ENCODE measurements at places on chromosomes 13 and 19.

- no peak for DNase-seq
Measured at GRCh38 chr19:57245959-57246358, 5.5 kb downstream of the ZNF805 start.

DNA sequence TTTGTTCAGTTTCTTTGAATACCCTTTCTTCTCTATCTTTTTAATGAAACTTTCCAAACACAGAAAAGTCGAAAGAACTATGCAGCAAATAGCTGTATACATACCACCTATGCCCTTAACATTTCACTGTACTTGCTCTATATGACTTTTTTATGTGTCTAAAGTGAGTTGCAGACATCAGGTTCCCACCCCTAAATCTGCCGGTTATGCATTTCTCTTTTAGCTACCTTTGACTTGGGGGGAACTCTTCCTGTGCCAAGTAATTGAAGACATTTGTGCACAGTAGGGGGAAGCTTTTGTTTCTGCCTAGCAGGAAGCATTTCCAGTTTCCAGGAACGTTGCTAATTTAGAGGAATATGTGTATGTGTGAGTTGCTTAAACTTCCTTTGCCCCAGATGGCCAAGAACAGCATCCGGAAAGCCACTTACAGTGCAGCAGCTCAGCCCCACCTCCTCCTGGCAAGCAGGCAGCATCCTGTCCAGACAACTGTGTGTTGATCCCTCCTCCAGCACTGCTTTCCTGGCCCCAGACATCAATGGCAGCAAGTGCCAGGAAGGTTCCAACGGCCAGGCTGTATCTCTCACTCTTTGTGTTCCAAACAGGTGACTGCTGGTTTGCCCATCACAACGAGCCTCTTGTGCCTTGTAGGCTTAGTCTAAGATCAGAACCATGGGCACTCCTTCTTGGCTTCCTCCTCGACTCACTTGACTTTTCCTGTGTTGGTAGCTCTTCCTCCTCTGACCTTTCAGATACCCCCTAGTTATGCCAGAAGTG, 14.7 kb upstream of the GRAMD1A start:
- DNase-seq: no peak

- DNase-seq: no peak
Measured at GRCh38 chr13:20348018-20348417, 115.9 kb upstream of the GJB6 start.

DNA sequence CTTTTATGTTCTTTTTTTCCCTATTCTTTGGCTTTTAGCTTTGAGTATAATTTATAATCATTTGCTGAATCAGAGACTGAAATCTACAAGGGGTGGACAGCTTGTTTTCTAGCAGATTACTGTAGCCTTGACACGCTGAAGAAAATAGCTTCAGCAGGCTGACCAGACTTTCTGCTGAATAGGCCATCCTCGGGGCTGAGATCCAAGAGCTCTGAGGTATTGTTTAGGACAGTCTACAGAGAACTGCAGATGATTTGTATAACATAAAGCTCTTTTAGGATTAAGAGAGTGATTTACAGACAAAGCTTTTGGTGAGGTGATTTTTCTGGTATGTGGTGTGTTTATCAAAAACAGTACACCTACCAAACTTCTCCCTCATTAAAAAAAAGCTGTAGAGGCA, 16.8 kb downstream of the POLR1D start:
- no peak for DNase-seq

DNA sequence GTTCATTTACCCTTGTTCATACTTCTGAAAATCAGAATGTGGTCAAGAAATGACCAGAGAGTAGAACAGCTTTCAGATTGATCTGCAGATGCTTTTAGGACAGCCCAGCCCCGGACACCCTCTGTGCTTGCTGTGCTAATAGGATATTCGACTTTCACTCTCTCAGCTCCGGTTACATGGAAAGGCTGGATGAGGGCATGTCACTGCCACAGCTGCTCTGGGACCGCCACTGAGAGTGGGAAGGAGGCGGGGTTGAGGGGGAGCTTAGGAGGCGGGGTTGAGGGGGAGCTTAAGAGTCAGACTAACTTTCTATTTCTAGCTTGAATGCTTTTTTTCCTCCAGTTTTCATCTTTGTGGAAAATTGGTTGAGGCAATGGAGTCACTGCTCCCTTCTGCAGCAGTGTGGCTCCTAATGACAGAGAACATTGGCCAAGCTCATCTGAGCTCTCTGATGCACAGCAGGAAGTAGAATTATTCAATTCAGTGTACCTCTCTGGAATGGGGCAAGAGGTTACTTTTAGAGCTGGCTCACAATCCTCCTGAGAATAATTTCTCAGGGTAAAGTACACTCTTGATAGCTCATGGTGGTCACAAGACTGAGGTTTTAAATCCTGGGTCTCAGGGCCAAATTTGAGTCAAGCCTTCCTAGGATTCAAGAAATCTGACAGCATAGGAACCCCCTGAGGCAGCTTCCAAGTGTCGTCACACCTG, 74.6 kb upstream of the NPAS1 start:
- DNase-seq: no peak

GRCh38 chr13:97030705-97031452, 36.6 kb upstream of the OXGR1 start:
- no peak for DNase-seq

DNA sequence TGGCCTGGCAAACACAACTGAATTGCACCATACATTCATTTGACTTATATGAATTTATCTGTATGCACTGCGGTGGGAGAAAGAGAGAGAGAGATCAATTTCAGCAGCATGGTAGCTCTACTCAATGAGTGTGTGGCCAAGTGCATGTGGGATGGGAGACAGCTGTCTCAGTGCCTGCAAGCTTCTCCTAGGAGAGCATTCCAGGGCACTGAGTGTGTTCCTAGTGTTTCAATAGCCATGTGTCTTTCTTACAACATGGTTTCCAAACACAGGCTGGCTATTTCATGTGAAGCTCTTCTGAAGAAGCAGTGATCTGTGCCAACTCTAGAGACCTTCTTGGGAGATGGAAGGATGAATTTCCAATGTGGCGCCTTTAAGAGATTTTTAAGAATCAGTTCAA, 43.5 kb downstream of the NEK5 start:
- DNase-seq: no peak

GRCh38 chr19:56091066-56091490, 30.0 kb downstream of the ZNF787 start:
- no peak for DNase-seq

GRCh38 chr19:43675906-43676305, 5.9 kb upstream of the PLAUR start:
- no peak for DNase-seq

- no peak for DNase-seq
Measured at GRCh38 chr13:92681239-92681638, 545.4 kb upstream of the GPC6 start.

- DNase-seq: no peak
Measured at GRCh38 chr19:6020166-6020882, 42.4 kb upstream of the RANBP3 start.

DNA sequence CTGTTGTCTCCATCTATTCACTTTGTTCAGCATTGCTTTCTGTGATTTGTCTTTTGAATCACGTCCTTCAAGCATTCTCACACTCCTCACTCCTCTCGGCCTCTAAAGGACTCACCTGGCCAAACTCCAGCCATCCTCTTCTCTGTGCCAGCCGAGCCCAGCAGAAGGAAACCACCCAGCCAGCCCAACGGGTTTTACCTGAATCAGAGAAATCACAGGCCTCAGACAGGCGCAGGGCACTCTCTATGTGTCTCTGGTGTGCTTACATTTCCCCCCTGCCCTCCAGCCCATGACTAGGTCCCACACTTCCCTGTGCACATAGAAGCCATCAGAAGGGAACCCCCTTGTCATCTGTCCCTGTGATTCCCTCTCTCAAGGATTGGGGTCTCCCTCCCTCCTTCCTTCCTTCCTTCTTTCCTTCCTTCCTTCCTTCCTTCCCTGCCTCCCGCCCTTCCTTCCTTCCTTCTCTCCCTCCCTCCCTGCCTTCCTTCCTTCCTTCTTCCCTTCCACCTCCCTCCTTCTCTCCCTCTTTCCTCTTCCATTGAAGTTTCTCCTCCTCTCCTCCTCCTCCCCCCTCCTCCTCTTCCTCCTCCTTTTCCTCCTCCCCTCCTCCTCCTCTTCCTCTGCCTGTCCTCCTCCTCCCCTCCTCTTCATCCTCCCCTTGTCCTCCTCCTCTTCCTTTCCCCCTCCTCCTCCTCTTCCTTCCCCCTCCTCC, 8.8 kb upstream of the ZNF541 start:
- DNase-seq: no peak

DNA sequence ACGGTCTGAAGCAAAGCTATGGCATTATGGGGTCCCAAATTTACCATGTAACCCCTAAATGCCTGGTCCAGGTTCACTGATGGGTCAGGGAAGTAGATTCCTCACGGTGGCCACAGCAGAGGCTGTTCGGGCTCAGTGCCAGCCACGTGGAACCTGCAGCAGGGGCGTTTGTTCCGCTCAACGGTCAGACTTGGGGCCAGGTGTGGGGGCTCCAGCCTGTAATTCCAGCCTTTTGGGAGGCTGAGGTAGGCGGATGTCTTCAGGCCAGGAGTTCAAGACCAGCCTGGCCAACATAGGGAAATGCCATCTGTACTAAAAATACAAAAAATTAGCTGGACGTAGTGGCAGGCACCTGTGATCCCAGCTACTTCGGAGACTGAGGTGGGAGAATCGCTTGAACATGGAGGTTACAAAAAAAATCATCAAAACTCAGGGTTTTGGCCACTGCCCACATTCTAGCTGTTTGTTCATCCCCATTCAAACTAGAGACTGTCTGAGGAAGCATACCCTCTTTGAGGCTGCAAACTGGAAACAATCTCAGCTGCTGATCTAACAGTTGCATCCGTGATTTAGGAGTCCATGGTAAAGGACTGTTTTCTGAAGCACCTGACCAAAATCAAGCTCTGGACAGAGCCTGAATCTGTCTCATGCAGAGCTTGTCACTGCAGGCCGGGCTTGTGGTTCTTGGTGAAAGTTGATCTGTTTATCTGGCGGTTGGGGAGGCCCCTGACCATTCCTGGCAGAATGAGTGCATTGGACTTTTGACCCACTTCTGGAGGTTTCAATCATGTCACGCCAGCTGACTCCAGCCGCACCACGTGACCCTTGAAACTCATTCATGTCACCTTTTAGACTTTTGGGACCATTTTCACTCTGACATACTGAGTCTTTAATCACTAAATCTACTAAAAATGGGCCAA, 30.2 kb upstream of the ZNF331 start:
- DNase-seq: no peak

- DNase-seq: no peak
Measured at GRCh38 chr19:1057176-1057855, 9.7 kb upstream of the ARHGAP45 start.

DNA sequence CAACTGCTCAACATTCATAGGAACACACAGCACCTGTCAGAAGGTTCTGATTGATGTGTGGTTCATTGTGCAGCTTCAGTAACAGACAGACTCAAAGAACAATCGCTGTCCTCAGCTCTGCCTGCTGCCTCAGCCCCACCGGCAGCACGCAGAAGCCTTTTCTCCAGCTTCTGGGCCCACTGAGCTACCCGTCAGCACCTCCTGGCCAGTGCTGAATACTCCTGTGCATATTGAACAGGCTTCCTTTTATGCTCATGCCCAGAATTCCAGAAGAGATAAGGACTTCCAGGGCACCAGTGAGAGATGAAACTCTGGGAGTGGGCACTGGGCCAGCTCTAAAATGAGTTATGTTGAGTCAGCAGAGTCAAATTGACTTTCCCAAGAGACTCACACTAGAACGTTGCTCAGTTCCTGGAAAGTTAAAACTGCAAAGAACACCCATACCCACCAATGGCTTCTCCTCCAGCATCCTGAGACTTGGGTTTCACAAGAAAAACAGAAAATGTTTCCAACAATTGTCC, 119.3 kb downstream of the COL4A1 start:
- DNase-seq: no peak

- DNase-seq: no peak
Measured at GRCh38 chr13:60282708-60283107, 114.3 kb upstream of the TDRD3 start.

DNA sequence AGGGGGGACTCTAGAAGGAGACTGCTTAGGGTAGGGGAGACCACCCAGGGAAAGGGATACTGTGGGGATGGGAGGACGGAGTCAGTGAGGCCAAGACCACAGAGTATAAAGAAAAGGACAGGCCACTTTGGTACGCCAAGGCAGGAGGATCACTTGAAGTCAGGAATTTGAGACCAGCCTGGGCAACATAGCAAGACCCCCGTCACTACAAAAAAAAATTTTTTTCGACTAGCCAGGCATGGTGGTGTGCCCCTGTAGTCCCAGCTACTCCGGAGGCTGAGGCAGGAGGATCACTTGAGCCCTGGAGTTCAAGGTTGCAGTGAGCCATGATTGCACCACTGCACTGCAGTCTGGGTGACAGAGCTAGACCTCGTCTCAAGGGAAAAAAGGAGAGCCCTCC, 6.6 kb downstream of the IFNL3 start:
- DNase-seq: no peak

DNA sequence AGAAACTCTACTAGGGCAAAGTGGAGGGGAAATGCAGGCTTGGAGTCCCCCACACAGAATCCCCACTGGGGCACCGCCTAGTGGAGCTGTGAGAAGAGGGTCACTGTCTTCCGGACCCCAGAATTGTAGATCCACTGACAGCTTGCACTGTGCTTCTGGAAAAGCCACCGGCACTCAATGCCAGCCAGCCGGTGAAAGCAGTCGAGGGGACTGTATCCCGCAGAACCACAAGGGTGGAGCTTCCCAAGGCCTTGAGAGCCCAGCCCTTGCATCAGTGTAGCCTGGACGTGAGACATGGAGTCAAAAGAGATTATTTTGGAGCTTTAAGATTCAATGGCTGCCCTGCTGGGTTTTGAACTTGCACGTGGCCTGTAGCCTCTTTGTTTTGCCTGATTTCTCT, 47.2 kb upstream of the FAM124A start:
- no peak for DNase-seq

Data from stimulated activated CD4-positive, alpha-beta T cell treated with anti-CD3 and anti-CD28 coated beads, TNF-alpha, amount 100 ng/mL, for 4 hours (primary cell).